ENCODE measurements at places on chromosomes 1 and 21.

DNA sequence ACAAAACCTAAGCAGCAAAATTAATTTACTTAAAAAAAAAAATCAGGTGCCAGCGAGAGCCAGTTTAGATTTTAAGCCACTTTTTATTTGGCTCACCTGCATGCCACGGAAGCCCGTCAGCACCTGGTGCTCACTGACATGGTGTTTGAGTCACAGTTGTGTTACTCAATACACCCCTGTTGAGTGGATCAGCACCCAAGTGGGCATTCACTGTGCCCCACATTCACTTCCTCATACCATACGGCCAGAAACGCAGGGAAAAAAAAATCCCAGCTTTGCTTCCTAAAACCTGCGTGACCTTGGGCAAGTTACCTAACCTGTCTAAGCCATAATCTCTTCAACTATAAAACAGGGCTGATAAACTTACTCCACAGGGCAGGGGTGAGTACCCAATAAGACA is 42.8 kb upstream of the SIM2 start:
- no peak for DNase-seq

DNA sequence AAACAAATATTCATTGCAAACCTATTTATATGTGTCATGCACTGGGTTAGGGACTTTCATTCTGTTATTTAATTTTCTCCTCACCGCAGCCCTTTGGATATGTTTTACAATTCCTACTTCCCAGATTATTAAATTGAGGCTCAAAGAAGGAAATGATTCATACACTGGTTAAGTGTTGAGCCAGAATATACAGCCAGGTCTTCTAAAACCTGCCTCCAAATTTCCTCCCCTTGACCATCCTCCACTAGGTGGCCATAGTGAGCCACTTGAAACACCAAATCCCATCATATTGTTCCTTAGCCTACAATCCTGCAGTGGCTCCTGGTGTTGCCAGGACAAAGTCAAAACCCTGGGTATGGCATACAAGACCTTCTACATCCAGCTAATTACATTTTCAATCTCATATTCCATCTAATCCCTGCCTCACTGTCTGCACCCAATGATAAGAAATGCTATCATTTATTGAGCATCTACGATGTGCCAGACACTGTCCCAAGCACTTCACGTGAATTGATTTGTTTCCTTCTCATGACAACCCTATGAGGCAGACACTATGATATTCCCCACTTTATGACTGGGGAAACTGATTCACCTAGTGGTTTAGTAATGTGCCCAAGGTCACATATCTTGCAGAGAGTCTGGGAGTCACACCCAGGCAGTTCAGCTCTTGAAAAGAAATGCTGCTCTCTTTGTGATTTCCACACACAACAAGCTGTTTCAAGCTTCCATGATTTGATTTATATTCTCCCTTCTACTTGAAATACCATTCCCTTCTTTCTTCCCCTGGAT is 23.6 kb upstream of the KIRREL1 start:
- DNase-seq, result no peak

- DNase-seq, result no peak
Measured at GRCh38 chr1:57959531-57960241, 535.8 kb upstream of the DAB1 start.

DNA sequence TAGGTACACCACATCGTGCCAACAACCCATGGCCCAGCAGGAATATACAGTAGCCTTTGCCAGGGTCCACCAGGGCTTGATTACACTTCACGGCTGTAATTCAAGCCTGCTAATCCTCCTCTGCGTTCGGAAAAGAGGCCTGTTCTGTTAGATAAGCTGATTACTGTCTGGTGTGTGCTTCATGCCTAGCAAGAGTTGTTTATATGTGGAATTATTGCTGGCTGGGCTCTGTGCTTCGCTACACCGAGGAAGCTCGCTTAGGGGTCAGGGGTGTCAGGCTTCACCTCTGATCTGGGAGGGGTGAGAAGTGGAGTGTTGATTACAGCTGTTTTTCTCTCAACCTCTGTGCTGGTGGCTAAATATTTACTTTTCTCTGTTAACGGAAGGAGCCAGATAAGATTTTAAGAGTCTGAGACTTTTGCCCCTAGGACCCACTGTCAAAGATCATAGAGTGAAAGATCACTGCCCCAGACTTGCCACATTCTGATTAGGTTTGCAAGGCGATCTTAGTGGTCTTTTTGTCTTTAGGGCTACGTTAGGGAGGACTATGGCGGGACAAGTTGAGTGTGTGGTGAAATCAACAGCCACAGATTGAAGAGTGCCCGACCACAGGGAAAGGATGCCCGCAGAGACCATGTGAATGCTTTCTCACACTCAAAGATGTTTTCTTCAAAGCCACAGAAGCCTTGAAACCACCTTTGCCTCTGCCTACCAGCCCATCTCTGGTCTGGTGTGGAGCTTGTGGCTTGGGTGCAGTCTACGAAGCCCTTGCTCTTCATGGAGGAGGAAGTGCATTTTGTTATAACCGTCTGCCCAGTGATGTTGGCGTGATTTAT is 216.1 kb downstream of the PBX1 start:
- no peak for DNase-seq

GRCh38 chr1:154770897-154771594 is 99.0 kb downstream of the KCNN3 start:
- no peak for DNase-seq

Measured in GM12891 (cell line).